ENCODE measurements at places on chromosomes 6 and 20.

GRCh38 chr6:81808851-81809570 lies 56.5 kb upstream of the TENT5A start:
- DNase-seq = no peak

DNA sequence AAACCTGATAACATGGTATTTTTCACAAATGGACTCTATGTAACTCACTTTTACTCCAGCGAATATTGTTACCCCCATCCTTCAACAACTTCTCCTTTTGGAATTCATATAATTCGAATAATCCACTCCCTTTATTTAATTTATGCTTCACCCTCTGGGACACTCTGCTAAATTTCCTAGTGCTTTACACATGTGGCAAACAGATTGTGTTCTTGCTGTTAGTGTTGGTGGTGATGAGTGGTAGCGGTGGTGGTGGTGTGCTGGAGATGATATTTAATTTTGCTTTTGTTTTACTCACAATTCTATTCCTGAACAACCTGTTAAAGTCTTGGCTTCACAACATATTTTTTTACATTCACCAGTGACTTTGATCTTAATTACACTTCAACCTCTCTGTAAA lies 32.8 kb downstream of the HTR1B start:
- DNase-seq = no peak

DNA sequence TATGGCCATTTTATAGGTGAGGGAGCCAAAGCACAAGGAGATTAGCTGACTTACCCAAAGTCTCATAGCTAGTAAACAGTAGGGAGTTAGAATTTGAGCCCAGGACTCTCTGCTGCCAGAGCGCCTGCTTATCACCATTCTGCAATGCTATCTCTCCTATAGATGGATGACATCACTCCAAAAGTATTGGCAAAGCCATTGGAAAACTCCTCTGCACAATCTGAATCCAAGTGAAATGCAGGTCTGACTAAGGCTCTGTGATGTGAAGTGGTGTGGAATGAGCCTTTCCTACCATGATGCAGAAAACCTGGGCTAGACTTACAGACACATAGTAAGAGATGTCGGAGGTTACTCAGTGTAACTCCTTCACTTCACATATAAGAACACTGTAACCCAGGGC lies 106.3 kb downstream of the GRM1 start:
- no peak for DNase-seq

DNA sequence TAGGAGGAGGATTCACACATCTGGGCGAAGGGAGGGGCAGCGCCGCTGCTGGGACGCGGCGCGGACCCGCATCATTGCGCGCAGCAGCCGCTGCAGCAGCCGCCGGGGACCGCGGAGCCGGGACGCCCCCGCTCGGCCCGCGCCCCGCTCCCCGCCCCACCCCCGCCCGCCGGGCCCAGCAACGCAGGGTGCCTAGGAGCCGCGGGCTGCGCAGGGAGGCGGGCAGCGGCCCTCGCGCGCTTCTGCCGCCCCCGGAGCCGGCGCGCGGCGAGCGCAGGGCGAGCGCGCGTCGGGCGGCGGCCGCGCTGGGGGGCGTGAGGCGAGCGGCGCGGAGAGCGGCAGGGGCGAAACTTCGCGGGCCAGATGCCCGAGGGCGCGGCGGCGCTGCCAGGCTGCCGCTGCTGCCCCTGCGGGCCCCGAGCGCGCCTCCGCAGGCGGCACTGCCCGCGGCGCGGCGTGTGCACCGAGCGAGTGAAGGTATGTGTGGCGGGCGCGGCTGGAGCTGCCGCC lies at the start of gene NKAIN2:
Gene NKAIN2 (plus strand): TSS at position 362 of the 510 bp plus-strand sequence.
- no peak for DNase-seq

- DNase-seq = no peak
These were observed 85.2 kb upstream of the PHACTR3 start for GRCh38 chr20:59518881-59519706.

- DNase-seq = peak; percentile 49
These were observed 655 bp downstream of the FAM184A start for GRCh38 chr6:119077643-119078375.

- no peak for DNase-seq
These were observed 2.5 kb downstream of the RREB1 start for GRCh38 chr6:7110092-7110792.

DNA sequence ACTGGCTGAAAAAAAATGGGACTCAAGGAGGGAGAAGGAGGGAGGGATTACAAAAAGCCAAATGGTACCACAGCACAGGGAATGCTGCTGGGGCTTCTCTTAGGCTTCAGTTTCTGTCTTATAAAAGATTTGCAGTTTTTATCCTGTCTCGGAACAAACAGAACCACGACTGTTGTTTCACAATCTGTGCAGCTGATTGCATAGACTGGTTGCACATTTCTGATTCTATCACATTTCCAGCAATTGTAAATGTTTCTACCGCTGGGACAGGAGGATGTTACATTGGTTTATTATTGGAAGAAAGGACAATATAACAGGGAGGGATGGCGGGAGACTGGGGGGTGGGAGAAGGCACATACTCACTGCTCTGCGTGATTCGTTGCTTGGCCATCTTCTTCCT lies 73.5 kb upstream of the ARID1B start:
- no peak for DNase-seq

GRCh38 chr6:112279031-112279935 lies 24.9 kb upstream of the LAMA4 start:
- DNase-seq = no peak

DNA sequence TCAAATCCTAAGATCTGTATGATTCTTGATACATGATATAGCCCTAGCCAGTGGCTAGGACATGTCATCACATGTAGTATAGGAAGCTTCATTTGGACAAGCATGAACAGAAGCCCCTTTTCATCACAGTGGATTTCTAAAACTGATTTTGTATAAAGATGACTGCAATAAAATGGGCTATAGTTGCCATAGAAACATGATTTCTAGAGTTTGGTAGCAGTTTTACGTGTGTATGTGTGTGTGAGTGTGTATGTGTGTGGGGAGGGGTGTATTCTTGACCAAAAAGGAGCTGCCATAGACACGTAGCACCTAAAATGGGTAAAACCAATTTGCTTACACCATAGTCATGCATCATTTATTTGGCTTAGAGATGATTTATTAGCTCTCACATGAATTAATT lies 200.5 kb upstream of the CNR1 start:
- no peak for DNase-seq

DNA sequence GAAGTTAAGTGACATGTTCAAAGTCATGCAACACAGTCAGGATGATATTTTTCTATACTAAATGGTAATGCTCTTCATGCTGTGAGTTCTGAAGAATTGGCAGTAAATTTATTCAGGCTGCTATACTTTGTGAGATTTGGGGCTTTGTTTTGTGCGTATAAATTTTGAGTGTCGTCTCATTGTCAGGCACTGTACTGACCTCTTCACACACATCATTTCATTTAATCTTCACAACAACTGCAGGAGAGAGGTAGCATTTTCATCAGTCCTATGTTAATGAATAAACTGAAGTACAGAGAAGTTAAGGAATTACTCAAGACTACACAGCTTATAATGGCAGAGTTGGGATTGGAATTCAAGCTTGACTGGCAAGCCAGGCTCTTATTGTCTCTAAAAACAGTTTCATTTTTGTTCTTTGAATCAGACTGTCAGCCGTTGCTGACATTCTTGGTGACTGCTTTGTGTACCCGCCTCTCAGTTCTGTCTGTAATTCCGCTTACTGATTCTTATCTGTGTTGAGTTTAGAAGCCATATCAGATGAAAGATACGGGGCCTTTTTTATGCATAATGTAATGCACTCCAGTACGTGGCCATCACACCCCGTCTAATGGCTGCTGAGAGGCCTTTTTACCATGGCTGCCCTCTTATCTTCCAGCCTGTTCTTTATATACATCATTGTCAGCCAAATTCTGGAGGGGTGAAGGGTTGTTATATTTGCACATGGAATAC lies 274.9 kb downstream of the UTRN start:
- no peak for DNase-seq

GRCh38 chr6:65671922-65672321 lies 35.1 kb downstream of the EYS start:
- no peak for DNase-seq

DNA sequence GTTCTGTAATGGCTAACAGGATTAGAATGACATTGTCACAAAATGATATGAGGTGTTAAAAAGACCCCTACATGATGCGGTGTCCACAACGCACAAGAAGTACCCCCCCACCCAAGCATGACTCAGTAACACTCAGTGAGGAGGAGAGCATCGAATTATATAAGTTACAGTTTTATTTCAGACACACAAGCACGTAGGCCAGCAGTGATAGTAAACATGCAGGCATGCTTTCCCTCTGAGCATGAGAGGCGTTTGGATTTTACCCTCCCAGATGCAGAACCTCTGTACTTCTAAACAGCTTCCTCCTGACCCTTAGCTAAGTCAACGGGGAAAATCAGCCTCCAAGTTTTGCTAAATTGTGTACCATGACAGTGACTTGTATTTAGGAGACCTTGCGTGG lies 23.9 kb downstream of the GNAS start:
- no peak for DNase-seq

- no peak for DNase-seq
These were observed 6.6 kb downstream of the TDP2 start for GRCh38 chr6:24660105-24660504.

GRCh38 chr6:147023148-147023547 lies 181.1 kb upstream of the STXBP5 start:
- DNase-seq = no peak

DNA sequence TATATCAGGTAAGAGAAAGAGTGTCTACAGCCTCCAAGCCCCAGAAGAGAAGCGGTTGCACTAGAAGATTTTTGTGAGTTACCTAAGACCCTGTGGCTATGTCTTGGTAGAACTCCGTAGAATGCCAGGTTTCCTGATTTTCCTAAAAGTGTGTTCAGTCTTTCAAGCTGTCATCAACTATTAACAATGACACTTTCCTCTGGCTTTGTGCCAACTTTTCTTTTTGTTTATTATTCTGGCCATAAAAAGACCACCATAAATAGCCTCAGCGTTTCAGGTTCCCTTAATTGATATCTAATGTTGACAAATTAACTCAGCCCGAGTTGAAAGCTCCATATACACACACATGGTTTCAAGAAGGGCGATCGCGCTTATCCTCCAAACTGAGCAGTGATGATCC lies 1.2 kb downstream of the PAK5 start:
- DNase-seq = no peak

GRCh38 chr20:60071965-60072364 lies 113.7 kb downstream of the CDH26 start:
- no peak for DNase-seq

DNA sequence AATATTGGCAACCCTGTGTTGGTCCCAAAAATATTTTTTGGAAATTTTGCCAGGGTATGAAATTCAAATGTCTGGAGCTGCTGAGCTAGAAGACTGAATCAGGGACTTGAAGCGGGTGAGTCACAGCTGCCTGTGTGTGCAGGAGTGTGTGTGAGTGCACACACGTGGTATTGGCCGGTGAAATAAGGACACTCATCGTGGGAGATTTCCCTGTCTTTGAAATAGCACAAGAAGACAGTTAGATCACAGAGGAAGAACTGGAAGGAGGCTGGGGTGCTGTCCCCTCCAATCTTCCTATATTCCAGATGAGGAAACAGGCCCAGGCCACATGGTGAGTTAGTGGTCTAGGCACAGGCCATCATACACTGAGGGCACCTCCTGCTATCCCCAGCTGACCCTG lies 123.8 kb upstream of the MLN start:
- DNase-seq = peak; percentile 9

- no peak for DNase-seq
These were observed 1.6 kb upstream of the RPS12 start for GRCh38 chr6:132812756-132813172.

GRCh38 chr6:134932535-134933470 lies 17.1 kb downstream of the ALDH8A1 start:
- no peak for DNase-seq

- no peak for DNase-seq
These were observed 25.7 kb downstream of the HMGN3 start for GRCh38 chr6:79208816-79209215.

GRCh38 chr6:110284855-110285254 lies 73.3 kb downstream of the METTL24 start:
- DNase-seq = no peak

- no peak for DNase-seq
These were observed 3.4 kb upstream of the ZNF133 start for GRCh38 chr20:18284805-18285533.

DNA sequence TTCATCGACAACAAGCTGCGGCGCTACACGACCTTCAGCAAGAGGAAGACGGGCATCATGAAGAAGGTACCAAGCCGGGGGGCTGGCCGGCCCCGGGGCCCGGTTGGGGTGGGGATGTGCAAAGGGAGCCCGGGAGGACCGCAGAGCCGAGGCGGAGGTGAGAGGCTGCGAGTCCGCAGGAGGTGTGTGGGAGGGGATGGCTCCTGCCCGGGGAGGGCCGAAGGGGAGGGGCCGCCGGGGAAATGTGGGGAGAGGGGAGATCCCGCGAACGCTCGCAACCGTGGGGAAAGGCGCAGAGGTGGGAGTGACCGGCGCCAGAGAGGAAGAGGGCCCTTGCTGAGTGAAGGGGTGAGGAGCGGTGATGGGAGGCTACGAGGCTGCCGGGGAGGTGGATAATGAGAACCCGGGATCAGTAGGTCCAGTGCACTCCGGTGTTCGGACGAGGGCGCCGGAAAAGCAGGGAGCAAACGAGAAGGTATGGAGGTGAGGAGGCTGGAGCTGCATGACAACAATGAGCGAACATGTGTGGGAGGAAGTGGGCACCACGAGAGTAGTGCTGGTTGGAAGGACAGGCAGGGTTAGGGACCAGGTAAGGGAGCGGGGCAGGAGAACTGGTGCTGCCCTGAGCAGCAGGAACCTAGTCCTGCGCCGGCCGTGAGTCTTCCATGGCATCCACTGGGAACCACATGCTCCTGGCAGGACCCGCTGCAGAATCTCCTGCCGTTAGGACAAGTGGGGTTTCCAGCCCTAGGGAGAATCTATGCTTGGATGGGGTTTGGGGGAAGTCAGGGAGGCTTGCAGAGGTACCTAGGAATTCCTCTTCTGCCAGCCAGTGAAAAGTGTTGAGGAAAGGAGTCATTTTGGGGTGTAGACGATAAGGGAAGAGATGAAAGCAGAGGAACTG lies 1.3 kb downstream of the SRF start:
- no peak for DNase-seq

DNA sequence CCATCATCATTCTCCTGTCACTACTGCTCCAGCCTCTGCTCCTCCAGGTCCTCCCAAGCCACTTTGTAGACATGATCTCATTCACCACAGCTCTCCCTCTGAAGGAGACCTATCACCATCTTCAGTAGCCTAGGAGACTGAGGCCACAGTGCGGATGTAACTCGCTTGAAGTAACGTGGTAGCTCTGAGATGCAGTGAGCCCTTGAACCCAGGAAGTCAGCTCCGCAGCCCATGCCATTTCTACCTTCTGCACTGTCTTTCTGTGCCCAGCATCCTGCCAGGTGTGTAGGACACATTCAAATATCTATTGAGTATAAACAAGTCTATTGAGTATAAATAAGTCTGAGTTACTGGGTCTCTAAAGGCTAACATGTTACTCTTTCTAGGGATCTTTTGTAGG lies 164.4 kb downstream of the CDH26 start:
- DNase-seq = no peak

Measured in caudate nucleus (tissue), 63 donors.